ENCODE measurements at places on chromosomes 1 and 21. TPM values are rescaled to one million over a fixed set of nuclear protein-coding genes. Genes with fewer than 3 reads are reported as not detected.

- no peak for DNase-seq
Observed at GRCh38 chr1:222241410-222241809, 306.5 kb downstream of the HHIPL2 start.

GRCh38 chr1:17293681-17294425, 14.1 kb upstream of the PADI4 start:
- no peak for DNase-seq

DNA sequence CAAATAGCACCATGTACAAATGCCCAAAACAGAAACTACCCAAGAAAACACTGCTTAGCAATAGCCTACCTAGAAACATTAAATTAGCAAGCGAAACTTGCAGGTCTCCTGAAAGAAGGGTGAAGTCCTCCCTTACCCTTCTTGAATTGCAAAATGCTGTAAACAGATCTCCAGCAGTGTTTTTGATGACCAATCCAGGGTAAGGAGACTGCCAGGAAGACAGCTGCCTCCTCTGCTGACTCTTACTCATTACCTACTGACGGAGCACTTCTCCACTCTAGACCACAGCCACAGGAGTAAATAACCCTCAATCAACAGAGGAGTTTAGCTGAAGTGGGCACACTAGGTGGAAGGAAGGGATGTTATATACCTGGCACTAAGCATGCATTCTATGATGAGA, 32.2 kb upstream of the GADD45A start:
- DNase-seq, result no peak

The WARS2 gene
- 19.5 TPM for polyA plus RNA-seq

The PLEKHN1 gene
- 0.08 TPM for polyA plus RNA-seq

DNA sequence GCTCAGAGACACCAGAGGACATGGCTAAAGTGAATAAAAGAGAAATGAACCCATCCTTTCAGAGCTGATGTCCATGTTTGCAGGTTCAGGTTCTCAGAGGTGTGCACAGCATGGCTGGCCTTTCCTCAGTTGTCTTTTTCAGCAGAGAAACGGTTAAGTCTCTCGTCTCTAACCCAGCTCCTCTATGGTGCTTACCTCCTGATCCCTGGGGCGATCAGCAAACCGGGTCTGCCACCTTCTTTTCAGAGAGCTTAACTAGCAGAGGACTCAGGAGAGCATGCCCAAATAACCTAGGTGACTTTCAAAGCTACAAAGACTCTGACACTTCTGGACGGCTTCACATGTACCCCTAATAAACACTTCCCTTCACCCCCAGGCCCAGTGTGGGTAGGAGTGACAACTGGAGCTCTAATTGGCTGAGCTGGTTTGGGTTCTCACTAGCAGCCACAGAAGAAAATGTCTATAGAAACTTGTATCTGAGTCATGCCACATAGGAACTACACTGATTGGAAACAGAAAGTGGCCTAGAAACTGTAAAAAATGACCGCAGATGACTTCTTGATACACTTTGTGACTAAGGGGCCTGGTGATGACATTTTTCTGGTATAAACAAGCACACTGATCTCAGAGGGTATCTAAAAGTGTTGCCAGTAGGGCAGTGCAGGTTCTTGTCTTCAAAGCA, at the start of gene AIM2:
TSS of gene AIM2 (minus strand) at position 329 of the 682 bp plus-strand sequence. CDS start 3,267 bp downstream, outside the sequence.
- no peak for DNase-seq

- DNase-seq, result no peak
Observed at GRCh38 chr1:155219592-155220031, 11.1 kb downstream of the MTX1 start.

- DNase-seq, result no peak
Observed at GRCh38 chr1:195141294-195141693, 1466.9 kb downstream of the KCNT2 start.

- no peak for DNase-seq
Observed at GRCh38 chr1:220514256-220514655, 13.7 kb upstream of the MARK1 start.

GRCh38 chr1:9689011-9689706, 37.6 kb downstream of the PIK3CD start:
- no peak for DNase-seq

The ARTN gene
- polyA plus RNA-seq, result 1.6 TPM

DNA sequence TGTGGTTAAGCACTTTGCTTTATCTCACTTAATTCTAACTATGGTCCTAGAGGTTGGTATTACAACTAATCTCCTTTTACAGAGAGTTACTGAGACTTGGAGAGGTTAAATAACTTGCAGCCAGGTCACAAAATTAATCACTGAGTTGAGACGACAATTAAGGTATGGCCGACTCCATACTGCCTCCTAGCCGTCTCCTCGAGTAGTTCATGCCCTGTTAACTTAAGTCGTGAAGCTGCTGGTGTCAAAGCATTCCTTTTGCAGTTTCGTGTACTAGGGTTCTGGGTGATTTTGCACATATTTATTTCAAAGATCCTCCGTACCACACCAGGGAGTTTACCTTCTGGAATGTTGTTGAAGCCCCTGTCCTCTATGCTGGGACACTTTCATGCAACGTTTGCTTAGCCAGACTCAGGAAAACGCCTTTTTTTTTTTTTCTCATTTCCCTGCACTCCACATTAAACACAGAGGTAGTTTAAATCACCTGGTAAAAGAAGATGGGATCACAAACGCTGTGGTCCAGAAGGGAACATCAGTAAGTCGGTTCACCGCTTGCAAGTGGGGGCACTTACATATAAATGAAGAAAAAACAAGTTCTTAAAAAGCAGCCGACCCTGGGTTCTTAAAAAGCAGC, 570 bp upstream of the NEK7 start:
- DNase-seq, result no peak

The NCDN gene
- 15.9 TPM for polyA plus RNA-seq

GRCh38 chr1:6262555-6263420, 1.9 kb upstream of the GPR153 start:
- peak; percentile 56 for DNase-seq

The RYR2 gene
- polyA plus RNA-seq, result 2.4 TPM

The PRAMEF11 gene
- polyA plus RNA-seq, result not detected

GRCh38 chr1:67724928-67725560, 40.0 kb downstream of the GADD45A start:
- no peak for DNase-seq

The CHIA gene
- polyA plus RNA-seq, result not detected

The BTF3L4 gene
- polyA plus RNA-seq, result 72.2 TPM

The CFAP107 gene
- 0.99 TPM for polyA plus RNA-seq

DNA sequence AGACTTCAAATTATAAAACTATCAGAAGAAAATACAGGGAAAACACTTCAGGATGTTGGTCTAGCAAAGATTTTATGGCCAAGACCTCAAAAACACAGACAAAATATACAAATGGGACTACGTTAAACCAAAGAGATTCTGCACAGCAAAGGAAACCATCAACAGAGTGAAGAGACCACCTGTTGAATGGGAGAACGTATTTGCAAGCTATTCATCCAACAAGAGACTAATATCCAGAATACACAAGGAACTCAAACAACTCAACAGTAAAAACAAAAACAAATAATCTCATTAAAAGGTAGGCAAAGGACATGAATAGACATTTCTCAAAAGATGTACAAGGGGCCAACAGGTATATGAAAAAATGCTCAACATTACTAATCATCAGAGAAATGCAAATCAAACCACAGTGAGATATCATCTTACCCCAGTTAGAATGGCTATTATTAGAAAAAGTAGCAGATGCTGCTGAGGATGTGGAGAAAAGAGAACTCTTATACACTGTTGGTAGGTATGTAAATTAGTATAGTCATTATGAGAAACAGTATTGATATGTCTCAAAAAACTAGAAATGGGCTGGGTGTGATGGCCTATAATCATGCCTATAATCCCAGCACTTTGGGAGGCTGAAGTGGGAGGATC, 112.6 kb downstream of the LRIG2 start:
- DNase-seq, result no peak

DNA sequence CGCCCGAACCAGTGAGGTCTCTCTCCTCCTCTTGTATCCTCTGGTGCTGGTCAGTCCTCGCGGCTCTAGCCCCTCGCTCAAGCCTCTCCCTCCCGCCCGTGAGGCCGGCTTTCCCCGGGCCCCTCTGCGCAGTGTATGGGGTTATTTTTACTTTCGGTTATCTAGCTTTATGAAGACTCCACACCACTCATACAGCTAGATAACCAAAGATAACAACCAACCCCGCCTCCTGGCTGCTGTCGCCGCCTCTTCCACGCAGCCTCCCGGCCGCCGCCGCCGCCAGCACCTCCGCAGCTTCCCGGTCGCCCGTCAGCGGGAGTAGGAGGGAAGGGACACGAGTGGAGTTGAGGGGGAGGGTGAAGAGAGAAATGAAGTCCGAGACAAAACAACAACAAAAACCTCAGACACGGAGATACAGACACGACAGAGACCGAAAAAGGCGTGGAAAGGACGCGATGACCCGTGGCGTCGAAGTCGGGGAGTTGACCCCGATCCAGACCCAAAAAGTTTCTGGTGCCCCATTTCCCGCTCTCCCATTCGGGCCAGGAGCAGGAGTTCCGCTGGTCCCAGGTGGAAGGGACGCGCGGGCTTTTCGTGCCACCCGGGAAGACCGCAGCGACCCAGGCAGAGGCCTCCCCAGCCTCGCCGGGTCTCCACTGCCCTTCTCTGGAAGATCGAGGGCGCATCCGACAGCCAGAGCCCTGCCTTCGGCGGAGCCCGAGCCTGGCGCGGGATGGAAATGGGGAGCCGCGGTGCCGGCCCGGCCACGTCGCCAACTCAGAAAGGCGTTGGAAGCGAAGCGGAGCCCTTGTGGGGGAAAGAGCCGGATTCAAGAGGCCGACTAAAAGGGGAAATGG, 51.4 kb downstream of the RHBG start:
- DNase-seq, result no peak

The TSPAN1 gene
- 0.54 TPM for polyA plus RNA-seq

All from forelimb muscle (tissue), 1 donor.